ENCODE measurements at places on chromosomes 2 and 18.
A peak's percentile ranks its signal among the peaks of the same experiment; 100 is the strongest.

- peak; percentile 58 for DNase-seq
Observed at GRCh38 chr2:233385489-233386044, 31.3 kb downstream of the DGKD start.

DNA sequence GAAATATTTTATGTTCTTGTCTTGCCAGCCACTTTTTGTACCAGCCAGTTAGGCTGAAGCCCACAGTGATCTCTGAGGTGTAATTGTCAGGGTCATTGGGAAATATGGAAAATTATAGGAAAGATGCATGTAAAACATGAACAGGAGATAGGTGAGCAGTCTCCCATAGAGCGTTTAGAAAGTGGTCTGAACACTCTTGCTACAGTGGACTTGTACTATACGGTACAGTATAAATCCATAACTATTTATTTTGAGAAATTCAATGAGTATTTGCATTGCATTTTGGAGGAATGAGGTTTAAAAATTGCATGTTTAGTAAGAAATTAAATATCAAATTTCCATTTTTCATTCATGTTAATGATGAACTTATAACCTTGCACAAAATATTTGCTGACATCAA, 20.8 kb upstream of the MAP4K4 start:
- DNase-seq: no peak

DNA sequence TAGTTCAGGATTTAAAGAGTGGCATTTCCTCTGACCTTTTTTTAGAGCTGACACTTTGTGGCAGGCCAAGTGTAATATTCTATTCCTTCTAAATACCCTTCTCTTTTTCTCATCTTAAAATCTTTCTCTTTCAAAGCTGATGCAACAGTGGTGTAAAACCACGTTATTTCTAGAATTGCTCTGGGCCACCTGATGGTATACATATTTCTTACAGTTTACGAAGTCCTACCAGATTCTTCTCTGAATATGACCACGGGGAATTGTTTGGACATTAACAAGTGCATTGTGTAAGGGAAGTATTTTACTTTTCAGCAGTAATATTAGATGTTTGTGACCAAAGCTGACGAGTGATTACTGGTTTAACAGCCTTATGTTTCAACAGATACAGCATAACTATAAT, 109.9 kb downstream of the PTPRM start:
- no peak for DNase-seq

- no peak for DNase-seq
Observed at GRCh38 chr2:142965443-142965842, 88.0 kb downstream of the KYNU start.

- no peak for DNase-seq
Observed at GRCh38 chr2:46847726-46848412, 67.7 kb downstream of the MCFD2 start.

- DNase-seq: peak; percentile 53
Observed at GRCh38 chr2:170361090-170361936, 183.4 kb downstream of the MYO3B start.

DNA sequence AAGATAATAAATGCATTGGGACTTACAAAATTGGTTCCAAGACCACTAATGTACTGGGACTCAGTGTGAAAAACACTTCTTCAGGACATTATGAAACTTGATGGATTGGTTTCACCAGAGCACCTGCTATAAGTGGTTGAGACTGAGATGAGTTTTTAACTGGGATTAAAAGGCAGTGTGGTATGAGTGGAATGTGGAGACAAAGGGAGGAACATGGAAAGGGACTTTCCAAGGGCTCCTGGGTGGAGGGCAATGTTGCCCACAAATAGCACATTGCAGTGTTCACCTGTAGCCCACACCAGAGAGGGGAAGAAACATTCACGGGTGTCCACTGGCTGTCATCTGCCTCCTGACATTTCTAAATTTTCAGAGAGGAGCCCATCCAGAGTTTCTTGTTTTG, 253.3 kb upstream of the TANK start:
- no peak for DNase-seq

DNA sequence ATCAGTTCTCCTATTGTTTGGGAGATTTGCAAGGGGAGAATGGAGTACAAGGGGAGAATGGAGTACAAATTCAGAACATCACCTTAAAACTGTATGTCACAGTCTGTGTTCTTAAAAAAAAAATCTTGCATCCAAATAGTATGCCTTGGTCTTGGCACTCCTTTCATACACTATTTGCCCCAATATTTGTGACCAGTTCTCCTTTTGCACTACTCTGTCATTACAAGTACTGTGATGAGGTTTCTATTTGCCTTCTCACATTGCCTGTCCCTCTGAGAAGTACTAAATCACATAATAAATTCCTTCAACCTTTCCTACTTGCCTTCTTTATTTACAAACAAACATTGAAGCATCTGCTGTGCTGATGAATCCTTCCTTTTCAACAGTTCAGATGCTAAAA, 36.0 kb upstream of the NCK2 start:
- DNase-seq: no peak

- DNase-seq: no peak
Observed at GRCh38 chr2:187434342-187434785, 13.7 kb downstream of the CALCRL start.

DNA sequence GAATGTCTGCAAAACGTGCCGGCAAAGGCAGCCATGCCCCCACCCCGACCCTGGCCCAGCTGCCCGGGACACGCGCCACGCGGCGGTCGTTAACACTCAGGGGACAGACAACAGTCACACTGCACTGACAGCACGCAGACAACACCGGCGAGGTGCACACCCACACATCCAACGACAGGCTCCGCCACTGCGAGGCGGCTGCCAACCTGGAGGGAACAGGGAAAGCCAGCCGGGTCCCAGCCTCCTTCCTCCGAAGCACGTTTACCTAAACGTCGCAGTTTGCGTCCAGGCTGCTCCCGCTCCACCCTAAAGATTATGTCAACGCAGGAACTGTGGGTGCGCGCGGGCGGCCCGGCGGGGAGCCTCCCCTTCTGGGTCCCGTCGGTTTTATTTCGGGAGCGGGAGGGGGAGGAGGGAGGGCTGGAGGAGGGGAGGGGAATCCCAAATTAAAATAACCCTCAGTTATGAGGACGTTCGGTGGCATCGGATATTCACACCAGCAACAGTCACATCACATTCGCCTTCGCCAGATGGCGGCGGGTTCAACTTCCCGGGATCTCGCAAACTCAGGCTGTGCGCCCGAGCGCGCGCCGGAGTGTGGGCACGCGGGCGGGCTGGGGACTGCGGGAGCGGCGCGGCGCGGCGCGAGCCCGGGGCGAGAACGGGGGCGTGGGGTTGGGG, 644 bp downstream of the PTGR3 start:
- DNase-seq: peak; percentile 31

DNA sequence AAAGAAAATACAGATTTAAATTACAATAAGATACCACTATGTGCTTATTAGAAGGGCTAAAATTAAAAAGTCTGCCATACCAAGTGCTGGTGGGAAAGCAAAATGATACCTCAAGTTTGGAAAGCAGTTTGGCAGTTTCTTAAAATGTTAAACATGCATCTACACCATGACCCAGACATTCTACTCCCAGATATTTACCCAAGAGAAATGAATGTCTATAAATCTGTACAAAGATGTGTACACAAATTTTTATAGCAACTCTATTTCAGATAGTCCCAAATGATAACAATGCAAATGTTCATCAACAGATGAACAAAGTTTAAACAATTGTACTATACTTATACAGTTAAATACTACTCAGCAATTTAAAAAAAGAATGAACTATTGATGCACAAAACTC, 7.1 kb upstream of the DSG4 start:
- no peak for DNase-seq

DNA sequence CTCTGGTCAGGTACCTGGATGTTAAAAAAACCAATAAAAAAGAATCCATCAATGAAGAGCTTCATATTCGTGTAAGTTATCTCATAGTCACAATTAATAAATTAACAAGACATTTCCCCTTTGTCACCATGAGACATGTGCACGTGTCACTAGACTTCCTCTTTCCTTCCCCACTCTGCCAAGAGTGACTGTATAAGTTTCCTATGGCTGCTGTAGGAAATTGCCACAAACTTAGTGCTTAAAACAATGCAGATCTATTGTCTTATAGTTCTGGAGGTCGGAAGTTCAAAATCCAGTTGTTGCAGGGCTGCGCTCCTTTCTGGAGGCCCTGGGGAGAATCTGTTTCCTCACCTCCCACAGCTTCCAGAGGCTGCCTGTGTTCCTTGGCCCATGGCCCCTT, 35.8 kb downstream of the SLC9A4 start:
- DNase-seq: no peak

DNA sequence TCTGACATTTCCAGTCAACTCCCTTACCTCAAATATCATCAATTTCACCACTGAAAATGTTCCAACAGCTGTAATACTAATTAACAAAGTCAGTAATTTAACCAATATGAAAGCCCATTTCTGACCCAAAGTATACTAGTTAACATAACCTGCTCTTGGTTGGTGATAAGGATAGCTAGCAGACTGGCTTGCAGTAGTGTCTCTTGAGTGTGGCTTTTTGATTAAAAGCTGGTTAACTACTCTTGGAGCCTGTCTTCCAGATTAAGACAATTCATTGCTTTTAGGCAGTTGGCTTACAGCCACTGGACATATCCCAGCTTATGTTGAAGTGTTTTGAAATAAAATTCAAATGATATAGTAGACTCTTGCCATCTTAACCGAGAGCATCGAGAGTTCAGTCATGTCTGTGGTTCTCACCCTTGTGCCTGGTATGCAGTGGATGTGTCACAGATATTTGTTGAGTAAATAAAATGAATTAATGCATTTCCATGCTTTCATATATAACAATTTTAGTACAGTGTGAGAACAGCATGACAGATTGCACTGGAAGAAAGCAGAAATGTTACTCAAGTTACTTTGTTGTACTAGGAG, 158.1 kb downstream of the TANC1 start:
- no peak for DNase-seq

DNA sequence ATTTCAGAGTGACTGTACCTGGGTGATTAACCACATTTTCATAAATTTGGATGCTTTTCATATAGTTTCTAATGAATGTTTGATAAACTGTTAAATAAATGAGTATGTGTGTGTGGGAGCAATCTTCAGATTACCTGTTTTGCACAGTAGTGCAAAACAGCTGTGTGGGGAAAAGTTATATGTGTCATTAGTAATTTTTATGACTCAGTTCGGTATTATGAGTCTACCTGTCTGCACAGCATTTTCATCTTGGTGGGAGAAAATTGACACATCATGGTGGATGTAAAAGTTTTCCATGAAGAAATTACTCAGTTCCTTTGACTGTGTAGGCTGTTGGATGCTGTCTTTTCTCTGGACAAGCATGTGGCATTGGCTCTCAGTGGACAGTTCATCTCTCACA, 43.8 kb downstream of the LTBP1 start:
- DNase-seq: no peak

DNA sequence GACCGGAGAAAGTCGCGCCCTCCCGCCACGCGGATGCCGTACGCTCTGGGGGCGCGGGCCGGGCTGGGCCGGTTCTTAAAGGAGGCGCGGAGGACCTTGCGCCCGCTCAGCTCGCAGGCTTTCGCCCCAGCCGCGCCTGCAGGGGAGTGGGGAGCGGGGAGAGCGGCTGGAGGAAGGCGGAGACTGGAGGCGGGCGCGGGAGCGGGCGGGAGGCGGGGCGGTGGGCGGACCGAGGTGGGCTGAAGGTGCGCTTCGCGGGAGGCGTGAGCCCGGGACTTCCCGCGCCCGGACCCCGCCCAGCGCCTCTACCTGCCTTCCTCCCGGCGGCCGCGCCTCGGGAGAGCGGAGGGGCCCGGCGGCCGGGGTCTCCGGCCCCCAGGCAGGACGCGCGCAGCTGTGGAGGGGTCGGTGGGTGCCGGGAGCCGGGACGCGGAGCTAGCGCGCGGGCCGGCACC, at the start of gene ADRA2B:
Gene ADRA2B, minus strand, starts transcription at position 148 of the 455 bp plus-strand sequence. CDS start 422 bp downstream, outside the sequence.
- peak; percentile 77 for DNase-seq

GRCh38 chr2:33521791-33522281, 45.4 kb downstream of the RASGRP3 start:
- no peak for DNase-seq

DNA sequence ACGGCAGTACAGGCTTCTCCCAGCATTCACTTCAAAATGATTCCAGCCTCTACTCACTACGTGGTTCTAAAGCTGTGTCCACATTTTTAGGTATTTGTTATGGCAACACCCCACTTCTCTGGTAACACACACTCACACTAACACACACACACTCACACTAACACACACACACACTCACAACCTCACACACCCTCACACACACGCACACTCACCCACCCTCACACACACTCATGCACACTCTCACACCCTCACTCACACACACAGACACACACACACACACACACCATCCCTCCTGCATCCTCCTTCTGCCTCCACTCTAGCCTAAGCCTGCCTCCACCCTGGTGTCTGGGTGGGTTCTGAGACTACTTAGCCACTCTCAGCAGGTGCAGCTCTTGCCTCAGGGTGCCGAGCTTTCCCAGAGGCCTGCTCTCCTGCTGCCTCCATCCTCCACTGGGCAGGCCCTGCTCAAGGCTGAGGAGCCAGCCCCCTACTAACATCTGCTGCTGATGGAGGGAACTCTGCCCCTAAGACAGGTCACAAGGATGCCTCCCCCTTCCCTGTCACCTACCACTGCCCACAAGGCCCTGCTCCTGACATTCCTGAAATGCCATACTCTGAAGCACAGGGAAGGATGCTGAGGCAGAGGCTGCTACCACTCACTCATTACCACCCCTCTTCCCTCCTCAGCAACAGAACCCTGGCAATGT, 63.9 kb downstream of the NCAPH start:
- no peak for DNase-seq

GRCh38 chr2:120632796-120633646, 102.6 kb upstream of the GLI2 start:
- DNase-seq: no peak

GRCh38 chr2:66495788-66496640, 61.1 kb downstream of the MEIS1 start:
- DNase-seq: no peak

- DNase-seq: no peak
Observed at GRCh38 chr2:48233005-48233404, 296.9 kb upstream of the STON1 start.

DNA sequence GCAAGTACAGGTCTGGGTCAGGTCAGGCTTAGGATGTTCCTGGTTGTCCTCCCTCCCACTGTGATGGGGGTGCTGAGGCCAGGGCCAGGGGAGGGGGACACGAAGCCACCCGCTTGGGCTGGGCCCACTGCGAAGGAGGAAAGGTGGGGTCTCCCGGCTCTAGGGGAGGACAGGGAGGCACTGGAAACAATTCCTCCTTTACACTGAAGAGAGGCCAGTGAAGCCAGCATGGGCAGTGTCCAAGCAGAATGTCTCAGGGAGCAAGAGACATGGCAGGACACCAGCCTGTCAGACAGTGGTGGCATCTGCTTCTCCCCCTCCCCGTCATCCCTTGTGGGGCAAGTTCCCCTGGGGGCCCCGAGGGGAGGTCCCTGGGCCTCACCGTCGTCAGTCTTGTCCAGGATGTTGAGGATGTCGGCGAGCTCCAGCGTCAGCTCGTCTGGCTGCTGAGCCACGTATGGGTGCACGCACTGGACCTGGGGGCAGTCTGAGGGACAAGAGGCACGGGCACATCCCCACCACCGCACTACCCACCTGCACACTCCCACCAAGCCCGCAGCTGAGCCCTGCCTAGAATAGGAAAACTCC, 10.8 kb downstream of the SNORC start:
- no peak for DNase-seq

DNA sequence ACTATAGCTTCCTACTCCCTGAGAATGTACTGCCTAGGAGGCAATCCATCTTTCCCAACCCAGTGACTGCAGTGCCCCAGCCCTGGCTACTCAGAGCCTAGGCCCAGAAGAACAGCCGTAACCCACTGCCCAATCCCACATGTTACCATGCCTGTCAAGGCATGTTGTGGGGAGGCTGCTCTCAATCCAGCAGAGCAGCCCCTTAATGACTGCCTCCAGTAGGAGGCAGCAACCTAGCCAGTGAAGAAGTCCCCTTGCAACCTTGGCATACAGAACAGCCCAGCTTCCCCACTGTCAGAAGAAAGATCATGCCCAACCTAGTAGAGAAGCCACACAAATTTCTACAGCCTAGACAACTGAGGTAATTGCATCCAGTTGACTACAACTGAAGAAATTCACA, 44.2 kb upstream of the CDH7 start:
- DNase-seq: no peak
